ENCODE measurements at places on chromosomes 4 and X. TPM values are rescaled to one million over a fixed set of nuclear protein-coding genes. Genes with fewer than 3 reads are reported as not detected.

DNA sequence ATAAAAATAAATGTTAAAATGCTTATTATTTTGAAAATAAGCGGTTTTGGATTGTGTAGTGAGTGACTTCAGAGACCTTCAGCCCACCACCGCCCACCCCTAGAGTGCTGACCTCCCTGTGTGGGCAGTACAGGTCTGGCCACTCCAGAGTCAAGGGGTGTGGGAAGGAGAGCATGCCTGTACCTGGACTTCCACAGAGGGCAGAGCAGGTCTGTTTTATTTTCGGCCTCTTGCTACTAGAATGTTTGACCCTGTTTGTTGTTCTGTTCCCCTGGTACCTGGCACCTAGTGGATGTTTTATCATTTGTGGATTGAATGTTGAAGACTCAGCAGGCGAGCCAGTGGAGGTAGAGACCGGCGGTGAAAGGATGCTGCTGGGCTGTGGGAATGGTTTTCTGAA lies 14.3 kb downstream of the PIGG start:
- no peak for DNase-seq

GRCh38 chr4:94068753-94069719 lies 138.6 kb upstream of the SMARCAD1 start:
- DNase-seq = no peak

GRCh38 chr4:87989765-87990164 lies 14.3 kb downstream of the SPP1 start:
- no peak for DNase-seq

The REPS2 gene
- 19.6 TPM for total RNA-seq

The SCML1 gene
- total RNA-seq = 11.5 TPM
